ENCODE measurements at places on chromosomes 11 and 22. TPM values are rescaled to one million over a fixed set of nuclear protein-coding genes. Genes with fewer than 3 reads are reported as not detected.

The PLAAT2 gene
- total RNA-seq, result not detected

The TREH gene
- total RNA-seq, result under 0.01 TPM

The TMEM126B gene
- total RNA-seq, result 78.3 TPM

The KLHDC7B gene
- total RNA-seq, result under 0.01 TPM

The F2 gene
- not detected for total RNA-seq

The NPAS4 gene
- total RNA-seq, result not detected

The MYBPC3 gene
- total RNA-seq, result not detected

The B4GALNT4 gene
- 0.46 TPM for total RNA-seq

The PANX3 gene
- not detected for total RNA-seq

The LRRC56 gene
- 0.30 TPM for total RNA-seq

The TRIM66 gene
- total RNA-seq, result 1.8 TPM

The ANGPTL5 gene
- total RNA-seq, result not detected

The BEST1 gene
- under 0.01 TPM for total RNA-seq

The CD6 gene
- total RNA-seq, result not detected

The OR6T1 gene
- not detected for total RNA-seq

Data from epithelial cell of umbilical artery (primary cell).